ENCODE measurements at places on chromosomes 3 and 15.

- no peak for DNase-seq
These were observed 1457.1 kb upstream of the GBE1 start for GRCh38 chr3:83218383-83219200.

DNA sequence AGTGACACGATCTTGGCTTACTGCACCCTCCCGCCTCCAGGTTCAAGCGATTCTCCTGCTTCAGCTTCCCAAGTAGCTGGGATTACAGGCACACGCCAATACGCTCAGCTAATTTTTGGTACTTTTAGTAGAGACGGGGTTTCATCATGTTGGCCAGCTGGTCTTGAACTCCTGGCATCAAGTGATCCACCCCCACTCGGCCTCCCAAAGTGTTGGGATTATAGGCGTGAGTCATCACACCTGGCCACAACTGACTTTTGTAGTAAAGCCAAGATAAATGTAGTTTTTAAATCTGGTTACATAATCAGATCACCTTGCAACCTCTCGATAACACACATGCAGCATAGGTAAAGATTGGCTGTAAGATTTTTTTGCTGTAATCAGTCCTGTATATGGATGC, 657.5 kb upstream of the DPPA4 start:
- no peak for DNase-seq

- no peak for DNase-seq
These were observed 1.0 kb downstream of the DCBLD2 start for GRCh38 chr3:98900265-98901118.

DNA sequence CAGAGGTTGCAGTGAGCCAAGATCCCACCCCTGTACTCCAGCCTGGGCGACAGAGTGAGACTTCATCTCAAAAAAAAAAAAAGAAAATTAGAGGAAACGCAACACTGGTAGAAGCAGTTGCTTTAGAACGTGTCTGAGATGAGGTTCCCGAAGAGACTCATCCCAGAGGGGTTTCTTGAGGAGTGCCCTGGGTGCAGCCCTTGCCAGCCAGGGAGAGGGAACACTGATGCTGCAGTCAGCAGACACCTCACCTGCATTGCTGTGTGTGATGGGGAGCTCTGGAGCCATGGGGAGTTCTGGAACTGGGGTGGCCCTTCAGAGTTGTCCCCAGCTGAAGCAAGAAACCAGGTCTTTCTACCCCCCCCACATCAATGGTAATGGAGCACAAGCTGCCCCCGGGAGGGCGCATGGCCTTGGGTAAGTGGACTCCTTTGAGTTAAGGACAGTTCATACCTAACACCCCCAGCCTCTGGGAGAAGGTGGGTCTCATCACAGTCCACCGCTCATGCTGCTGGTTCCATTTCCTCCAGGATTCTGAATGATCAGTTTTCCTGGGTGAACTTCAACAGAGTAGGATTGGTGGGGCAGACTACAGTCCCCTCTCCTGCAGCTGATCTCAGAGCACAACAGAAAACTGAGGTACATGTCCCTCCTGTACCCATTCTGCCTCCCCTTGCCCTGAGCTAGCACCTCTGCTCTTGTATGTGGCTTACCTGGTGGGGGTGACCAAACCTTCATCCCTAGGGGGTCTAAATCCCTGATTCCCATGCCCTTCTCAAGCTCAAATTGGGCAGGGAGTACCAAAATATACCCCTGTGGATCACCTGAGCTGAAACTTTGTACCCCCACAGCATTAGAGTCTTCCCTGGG, 18.7 kb upstream of the LRRC2 start:
- no peak for DNase-seq

DNA sequence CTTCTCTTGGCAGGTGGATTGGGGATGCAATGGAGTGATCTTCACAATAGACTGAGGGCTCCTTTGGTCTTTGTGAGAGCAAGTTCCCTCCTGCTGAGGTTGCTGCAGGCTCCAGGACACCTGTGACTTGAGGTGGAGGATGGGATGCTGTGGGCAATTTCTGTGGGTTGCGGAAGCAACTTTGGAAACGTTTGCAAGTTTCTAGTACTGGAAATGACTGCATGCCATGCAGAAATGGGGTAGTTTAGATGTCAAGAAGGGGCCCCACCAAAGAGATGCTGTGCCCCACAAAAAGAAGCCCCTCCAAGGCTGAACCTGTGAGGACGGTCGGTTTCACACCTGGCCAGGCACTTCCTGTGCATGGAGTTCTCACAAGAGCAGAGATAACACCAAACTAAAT, 80.4 kb upstream of the XCR1 start:
- no peak for DNase-seq

- no peak for DNase-seq
These were observed 23.6 kb upstream of the KCNMB2 start for GRCh38 chr3:178512647-178513046.

DNA sequence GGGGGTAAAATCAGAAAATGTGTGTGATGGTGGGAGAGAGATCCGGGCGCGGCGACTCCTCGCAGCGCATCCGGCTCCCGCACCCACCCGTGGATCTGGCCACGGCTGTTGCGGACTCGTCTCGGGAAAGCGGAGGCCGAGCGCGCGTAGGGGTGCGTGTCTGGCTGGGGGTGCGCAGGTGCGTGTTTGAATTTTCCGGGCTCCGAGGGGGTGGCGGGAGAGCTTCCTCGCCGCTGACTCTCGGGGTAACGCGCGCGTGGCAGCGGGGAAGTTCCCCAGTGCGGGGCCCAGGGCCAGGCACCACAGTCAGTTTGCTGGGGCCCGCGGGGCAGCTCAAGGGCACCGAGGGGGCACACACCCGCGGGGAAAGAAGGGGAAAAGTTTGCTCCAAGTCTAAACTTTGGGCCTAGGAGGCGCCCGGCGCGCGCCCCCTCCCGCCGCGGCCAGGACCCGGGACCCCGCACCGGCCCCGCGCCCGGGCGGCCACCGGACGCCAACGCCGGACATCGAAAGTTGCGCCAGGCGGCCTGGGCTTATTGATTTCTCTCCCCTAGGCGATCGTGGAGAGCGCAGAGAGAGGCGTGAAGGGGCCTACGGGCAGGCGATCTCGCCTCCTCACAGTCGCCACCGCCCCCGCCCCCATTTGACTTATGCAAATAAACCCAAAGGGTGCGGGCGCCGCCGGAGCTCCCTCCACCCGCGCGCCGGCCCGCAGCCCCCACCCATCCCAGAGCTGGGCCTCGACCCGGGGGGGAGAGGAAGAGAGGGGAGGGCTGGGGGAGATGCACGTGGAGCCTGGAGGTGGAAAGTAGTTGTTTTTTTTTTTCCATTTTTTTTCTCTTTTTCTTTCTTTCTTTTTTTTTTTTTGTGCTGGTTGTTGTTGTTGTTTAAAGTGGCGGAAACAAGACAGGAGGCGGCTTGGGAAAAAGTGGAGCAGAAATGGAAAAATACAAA, 639 bp downstream of the FOXP1 start:
- DNase-seq, result peak; percentile 63

GRCh38 chr15:92503889-92504288, 110.2 kb downstream of the ST8SIA2 start:
- DNase-seq, result no peak

- no peak for DNase-seq
These were observed 18.9 kb downstream of the PTPN23 start for GRCh38 chr3:47399531-47400270.

DNA sequence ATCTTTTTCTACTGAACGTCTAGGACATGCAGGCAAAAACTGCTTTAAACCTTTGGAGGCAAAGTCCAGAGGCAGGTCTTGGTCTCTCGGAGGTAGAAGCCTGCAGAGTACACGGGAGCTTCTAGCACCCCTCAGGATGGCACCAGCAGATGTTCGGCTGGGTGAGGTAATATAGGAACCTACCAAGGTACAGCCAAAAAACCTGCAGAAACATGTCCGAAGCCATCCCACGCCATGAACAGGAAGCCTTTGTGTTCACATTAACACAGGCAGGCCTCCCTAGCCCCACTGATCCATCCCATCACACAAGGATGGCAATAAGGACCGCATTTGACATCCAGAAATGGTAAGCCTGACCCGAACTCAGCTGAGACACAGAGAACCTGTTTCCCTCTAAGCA, 157.9 kb upstream of the HES1 start:
- no peak for DNase-seq

DNA sequence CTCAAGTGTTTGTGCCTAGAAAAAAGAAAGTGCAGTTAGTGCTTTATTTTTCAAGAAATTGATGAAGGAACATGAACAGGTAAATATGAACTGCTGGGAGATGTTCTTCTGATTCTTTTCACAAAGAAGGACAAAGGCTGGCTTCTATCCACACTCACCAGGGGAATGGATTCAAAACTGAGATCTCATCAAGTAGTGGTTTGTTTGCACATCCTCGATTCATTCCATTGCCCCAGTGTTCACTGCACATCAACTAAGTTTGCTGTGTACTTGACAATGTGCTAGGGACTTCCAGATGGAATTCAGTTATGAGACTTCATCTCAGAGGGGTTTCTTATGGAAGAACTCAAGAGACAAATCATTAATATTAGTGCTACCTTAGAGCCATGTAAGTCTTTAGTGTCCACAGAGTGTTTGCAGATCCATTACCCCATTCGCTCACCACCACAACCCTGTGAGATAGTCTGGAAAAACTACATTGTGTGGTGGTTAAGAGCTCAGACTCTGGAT, 332.9 kb upstream of the PPP2R3A start:
- DNase-seq, result no peak

DNA sequence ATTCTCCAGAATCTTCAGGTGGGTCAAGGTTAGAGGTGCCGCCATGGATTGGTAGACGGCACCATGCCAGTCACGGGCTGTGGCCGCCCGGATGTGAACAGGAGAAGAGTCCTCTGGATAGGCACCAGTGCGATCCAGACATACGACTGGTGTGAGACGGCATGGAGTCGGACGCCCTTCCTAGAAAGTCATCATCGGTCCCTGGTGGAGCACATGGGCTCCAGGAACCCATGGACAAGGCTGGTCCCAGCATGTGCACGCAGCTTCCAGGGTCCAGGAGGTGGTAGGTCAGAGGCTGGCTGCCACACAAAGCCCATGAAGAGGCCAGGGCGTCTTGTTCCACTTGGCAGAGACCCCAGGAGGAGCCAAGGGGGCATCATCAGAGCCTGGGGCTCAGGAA, 276.1 kb upstream of the LRRC3B start:
- no peak for DNase-seq

DNA sequence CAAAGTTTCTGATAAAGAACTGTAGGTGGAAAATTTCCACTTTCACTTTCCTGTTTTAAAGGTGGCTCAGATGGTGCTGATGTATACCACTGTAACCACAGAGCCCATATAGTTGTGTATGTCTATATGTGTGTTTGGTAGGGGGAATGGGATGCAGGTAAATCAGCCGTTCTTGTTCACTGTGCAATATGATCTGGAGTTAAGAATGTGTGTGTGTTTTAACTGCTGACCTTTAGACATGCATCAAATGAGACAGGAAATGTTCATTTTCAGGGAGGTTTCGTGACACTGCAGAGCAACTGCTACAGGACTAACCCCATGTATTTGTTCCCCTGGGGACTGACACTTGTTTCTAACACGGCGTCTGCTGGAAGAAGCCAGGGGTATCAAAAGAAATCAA, 180.5 kb downstream of the TAFA4 start:
- no peak for DNase-seq

DNA sequence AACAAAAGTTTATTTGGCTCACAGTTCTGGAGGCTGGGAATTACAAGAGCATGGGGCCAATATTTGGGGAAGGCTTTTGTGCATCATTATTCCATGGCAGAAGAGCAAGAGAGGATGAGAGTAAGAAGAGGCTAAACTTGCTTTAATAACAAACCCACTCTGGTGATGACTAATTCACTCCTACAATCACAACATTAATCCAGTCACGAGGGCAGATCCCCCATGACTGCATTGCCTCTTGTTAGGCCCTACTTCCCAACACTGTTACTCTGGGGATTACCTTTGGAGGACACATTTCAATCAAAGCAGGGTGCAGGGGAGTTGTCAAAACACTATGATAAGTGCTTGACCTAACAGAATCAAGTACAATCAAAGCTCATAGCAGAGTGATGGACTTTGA, 181.7 kb downstream of the BBX start:
- no peak for DNase-seq

- no peak for DNase-seq
These were observed 96.2 kb upstream of the TRPM1 start for GRCh38 chr15:31197497-31198414.

- no peak for DNase-seq
These were observed 59.4 kb downstream of the SLC6A6 start for GRCh38 chr3:14461748-14462324.

- DNase-seq, result no peak
These were observed 128.3 kb upstream of the EIF1B start for GRCh38 chr3:40181182-40181581.

- DNase-seq, result no peak
These were observed 46.2 kb downstream of the CTDSPL start for GRCh38 chr3:37907906-37908305.

- DNase-seq, result no peak
These were observed 20.4 kb downstream of the ISG20 start for GRCh38 chr15:88658972-88659931.

DNA sequence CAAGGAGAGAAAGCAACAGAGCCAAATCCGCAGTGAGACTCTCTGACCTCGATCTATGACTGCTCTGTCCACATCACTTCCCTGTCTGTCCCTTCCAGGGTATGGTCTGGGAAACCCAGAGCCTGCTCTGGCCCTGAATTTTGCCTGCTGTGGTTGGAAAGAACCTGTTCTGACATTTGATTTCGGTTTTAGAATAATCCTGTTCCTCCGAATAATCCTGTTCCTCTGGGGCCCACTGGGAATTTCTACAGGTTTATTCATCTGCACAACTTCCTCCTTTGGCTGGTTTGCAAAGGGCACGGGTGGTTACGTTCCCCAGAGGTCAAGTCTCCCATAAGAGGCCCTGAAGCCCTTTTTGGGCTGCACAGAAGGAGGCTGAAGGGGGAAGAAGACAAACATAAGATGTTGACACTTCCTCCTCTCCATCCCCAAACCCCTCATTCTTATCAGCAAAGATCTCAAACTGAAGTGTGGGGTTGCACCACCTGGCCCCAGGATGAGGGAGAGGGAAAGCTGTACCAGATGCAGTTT, 10.6 kb downstream of the LAMP3 start:
- DNase-seq, result no peak

- no peak for DNase-seq
These were observed 6.7 kb upstream of the ALCAM start for GRCh38 chr3:105360003-105360402.

DNA sequence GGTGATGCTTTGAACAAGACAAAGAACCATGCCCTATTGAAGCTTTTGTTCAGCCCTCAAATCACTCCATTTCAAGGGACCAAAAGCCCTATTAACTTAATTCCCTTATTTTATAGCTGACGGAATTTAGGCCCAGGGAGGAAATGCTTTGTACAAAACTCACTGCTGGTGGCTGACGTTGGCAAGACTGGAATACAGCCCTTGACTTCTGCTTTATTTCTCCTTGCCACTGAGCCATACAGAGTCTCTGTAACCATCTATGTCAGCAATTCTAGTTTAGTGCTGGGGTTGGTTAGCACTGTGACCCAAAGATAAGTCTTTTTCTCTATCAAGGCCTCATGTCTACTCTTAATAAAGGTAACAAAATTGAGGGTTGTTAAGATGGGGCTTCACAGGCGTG, 316.1 kb upstream of the TPRG1 start:
- DNase-seq, result no peak

GRCh38 chr3:197031315-197032285, 2.0 kb upstream of the MELTF start:
- no peak for DNase-seq

- DNase-seq, result peak; percentile 1
These were observed 90.2 kb downstream of the CERS3 start for GRCh38 chr15:100438570-100438969.

Measured in activated T-cell treated with anti-CD3 and anti-CD28 coated beads for 24 hours (primary cell).